ENCODE measurements at places on chromosomes 2 and 18.

GRCh38 chr18:70390371-70391090, 101.7 kb downstream of the SOCS6 start:
- no peak for DNase-seq

DNA sequence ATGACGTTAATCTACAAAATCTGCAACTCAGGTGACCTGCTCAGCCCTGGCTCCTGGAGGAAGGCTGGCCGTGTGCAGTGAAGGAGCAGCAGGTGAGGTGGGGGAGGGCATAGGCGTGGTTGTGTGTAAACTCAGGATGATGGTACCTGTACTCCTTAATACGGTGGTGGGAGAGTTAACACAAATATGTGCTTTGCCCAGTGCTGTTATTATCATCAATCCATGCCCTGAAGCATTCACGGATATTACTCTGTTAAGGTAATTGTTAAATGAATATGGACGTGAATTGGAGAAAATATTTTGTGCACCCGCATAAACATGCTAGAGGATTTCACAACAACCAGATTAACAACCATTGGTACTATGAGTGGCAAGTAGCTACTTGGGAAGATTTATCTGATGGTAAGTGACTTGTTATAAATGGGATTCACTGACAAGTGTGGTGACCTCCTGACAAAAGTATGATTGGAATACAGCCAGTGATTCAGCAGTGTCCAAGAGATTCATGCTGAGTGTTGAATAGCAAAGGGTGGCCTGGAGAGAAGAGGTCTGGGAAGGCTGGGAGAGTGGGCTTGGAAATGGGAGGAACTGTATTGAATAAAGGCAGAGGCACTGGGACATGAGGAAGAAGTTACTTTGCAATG, 194.1 kb downstream of the TPGS2 start:
- no peak for DNase-seq

DNA sequence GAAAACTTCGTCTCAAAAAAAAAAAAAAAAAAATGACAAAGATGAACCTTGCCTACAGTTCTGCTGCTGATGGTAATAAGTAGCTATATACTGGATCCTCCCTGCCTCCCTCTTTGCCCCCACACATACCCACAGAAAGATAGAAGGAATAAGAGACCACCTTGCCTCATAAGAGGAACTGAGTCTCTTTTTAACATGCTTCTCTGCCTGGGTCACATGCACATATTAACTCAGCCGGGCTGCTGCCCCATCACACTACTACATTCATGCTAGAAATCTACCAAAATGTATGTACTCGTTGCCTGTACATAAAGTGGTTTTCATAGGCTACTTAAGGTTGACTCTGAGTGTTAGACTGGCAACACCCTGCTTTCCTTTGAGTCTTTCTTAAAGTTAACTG, 78.9 kb upstream of the B3GNT2 start:
- DNase-seq, result no peak

DNA sequence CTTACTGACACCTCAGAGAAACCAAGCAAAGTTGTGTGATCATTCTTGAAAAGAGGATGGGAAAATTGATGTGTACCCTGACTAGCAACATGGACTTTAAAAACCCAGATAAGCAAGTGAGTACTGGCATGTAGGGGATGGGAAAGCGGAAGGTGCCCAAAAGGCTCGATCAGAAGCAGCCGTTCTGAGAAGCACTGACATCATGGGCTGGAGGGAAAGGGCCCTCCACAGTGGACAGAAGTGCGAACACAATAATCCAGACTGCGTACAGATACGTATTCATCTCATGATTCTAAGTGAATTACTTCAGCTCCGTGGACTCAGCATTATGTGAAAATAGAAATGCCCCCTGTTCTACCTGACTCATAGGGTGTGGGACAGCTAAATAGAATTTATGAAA, 42.2 kb downstream of the CDH2 start:
- DNase-seq, result no peak

DNA sequence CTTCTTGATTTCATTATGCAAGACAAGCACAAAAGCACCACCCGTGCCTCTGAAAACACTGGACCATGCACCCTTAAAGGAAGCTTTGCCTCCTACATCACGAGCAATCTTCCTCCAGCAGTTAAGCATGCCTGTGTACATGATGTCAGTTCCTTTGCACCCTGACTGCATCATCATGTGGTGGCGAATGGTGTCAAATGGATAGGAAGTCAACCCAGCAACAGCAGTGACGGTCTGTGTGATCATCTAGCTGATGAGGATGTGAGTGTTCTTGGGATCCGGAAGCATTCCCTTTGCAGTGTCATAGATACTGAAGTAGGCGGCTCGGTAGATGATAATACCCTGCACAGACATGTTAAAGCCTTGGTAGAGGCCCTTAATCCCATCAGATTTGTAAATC, 240.7 kb upstream of the FAM98A start:
- no peak for DNase-seq

DNA sequence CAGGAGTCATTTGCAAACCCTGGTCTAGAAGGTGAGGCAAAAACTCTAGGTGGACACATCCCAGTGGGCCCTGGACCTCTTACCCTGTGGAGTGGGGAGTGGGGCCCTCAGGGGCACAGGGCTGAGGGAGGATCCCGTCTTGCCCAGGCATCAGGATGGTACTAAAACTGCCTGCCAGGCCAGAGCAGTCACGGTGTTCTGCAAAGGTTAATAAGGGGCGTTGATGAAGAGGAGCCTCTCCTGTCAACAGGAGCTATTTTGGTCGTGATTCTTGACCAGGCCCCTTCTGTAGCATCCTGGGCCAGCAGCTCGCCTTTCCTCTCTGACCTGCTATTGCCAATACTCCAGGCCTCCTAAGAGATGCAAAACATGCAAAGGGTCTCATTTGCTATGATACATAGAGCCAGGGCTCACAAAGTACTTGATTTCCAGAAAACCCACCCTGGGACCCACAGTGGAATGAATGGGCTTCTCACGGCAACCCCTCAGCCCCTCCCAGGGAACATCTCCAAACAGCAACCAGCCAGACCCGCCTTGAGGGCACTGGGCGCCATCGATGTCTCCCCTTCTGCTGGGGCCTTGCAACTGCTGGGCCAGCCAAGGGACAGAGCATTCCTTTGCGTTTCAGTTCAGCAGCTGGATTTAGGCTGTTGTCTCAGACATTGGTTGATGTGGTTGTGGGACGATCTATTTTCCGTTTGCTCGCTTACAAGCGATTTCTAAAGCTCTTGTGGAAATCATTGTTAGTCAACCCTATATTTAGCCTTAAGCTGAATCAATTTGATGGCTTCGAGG, 111.1 kb downstream of the PDCL3 start:
- no peak for DNase-seq

DNA sequence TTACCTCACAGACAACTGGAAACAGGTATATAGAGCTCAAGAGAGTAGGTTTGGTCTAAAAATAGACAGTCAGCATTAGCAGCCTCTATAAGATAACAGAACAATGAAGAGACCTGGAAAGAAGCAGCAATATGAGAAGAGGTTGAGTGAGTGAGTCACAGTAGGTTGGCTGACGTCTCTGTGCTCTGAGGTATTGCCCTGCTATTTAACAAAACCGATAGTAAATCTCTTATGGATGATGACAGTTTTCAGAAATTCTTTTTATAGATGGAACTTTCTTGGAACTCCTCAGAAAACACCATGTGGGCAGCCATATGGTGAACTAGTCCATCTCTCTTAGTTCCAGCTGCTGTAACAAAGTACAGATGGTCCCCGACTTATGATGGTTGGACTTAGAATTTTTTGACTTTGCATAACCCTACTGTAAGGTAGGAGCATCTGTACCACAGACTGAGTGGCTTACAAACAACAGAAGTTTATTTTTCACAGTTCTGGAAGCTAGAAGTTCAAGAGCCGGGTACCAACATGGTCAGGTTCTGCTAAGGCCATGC, 123.5 kb downstream of the MBD2 start:
- DNase-seq, result no peak

DNA sequence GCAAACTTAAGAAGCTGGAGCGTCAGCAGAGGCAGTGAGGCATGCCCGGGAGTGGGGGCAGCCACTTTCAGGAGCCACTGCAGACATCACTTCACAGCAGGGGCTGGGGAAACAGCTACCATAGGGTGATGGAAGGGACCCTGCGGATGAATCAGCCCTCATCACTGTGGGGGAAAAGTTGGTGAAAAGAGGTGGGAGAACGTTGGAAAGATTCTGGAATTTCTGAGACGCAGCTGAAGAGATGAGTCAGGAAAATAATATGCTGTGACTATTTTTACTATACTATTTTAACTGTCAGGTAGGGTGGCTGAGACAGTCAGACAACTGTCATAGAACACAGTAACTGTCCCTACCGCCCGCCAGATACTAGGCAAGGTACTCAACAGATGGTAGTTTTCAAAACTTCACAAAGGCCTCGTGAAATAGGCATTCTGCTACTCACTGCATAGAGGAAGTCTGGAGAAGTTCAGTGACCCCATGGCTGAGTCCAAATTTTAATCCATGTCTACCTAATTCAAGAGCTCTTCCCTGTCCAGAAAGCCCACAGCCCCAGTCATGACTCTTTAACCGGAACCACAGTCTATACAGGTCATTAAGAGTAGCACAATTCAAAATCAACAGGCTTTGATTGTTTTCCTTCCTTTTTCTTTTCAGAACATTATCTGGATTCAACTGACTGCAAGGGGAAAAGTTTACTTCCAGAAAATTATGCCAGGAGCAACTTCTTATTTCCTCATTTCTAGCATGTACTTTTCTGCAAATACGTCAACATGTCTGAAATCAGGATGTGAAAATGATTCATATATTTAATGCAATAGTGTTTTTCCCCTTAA, 39.3 kb upstream of the EPB41L3 start:
- DNase-seq, result no peak

DNA sequence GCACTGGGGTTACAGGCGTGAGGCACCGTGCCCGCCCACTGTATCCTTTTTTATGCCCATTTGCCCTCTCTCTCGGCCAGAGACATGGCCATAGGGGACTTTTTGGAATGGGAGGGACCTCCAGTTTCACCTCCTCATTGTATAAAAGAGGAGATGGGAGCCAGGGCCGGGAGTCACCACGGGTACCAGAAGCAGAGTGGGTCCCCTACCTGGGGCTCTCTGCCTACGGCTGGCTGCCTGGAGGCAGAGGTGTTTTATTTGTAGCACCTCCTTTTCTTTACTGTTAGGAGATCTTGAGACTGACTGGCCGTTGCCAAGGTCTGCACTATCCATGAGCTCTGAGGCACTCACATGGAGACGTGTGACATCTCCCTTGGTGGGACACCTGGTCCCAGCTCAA, 162.8 kb downstream of the LDLRAD4 start:
- DNase-seq, result no peak

GRCh38 chr18:32909798-32910561, 137.2 kb upstream of the KLHL14 start:
- no peak for DNase-seq

DNA sequence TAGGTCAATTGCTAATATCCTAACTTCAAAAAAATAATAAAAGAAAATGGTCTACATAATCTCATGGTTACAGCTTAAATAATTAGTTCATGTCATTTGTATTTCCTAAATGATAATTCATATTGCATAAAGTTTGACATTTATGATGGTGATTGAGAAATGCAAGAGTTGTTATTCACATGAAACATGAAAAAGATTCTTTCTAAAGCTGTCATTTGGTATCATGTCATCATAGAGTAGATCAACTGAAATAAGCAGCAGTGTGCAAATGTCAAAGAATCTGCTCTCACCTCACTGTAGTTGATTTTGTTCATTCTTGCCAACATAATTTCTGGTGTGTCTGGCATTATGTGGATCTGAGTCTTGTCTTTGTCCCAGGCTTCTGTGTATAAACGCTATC, 95.3 kb downstream of the NEB start:
- DNase-seq, result no peak

GRCh38 chr2:241020629-241021190, 22.3 kb downstream of the SNED1 start:
- DNase-seq, result no peak

- DNase-seq, result no peak
These were observed 151.8 kb downstream of the SH3RF3 start for GRCh38 chr2:109280804-109281203.

DNA sequence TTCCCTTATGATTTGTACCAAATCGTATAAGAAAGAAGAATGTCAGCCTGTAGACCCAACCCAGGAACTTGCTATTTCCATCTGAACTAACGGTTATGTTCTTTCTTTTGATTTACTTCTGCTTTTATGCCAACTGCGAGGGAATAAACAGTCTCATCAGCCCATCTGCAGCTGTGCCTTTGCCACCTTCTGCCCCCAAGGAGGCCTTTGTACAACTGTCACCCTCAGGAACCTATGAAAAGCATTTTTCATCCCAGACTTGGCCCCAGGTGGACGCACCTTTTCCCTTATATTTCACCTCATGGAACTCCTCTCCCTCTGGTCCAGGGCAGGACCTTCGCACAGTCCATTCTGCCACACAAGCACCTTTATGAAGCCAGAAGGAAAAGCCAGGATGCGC, 109.8 kb downstream of the AOX1 start:
- no peak for DNase-seq

- DNase-seq, result no peak
These were observed 22.2 kb downstream of the SKA1 start for GRCh38 chr18:50397023-50397422.

- DNase-seq, result no peak
These were observed 68.9 kb downstream of the DOCK10 start for GRCh38 chr2:224973112-224974016.

GRCh38 chr2:55490554-55490953, 29.0 kb upstream of the CFAP36 start:
- no peak for DNase-seq

- DNase-seq, result no peak
These were observed 427.0 kb downstream of the LPIN1 start for GRCh38 chr2:12173271-12173942.

- DNase-seq, result no peak
These were observed 31.3 kb downstream of the EXOC6B start for GRCh38 chr2:72794572-72794971.

DNA sequence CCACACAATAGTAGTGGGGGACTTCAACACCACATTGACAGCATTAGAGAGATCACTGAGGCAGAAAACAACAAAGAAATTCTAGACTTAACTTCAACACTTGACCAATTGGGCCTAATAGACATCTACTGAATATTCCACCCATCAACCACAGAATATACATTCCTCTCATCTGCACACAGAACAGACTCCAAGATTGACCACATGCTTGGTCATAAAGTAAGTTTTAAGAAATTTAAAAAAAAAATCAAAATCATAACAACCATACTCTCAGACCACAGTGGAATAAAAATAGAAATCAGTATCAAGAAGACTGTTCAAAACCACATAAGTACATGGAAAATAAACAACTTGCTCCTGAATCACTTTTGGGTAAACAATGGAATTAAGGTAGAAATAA, 9.0 kb upstream of the FLACC1 start:
- no peak for DNase-seq

GRCh38 chr2:15953147-15953630, 12.8 kb downstream of the MYCN start:
- DNase-seq, result no peak

DNA sequence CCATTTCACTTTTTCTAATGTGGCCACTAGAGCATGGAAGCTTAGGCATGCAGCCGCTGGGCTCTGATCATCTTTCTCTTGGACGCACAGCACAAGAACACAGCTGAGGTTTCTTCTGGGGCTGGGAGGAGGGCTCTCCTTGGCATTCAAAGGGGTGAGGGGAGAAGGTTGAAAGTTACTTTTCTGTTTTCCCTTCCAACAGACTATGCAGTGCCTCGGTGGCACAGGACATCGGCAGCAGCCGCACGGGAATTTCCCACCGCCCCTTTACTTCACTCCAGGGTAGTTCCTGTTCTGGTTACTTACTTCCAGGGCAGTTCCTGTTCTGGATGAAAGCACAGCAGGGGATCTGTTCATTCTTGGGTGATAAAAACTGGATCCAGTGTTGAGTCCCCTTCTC, 18.9 kb upstream of the MAL start:
- no peak for DNase-seq

- DNase-seq, result no peak
These were observed 113.0 kb downstream of the BCL2 start for GRCh38 chr18:63206433-63207142.

All from NCI-H2081 treated with DMSO at 0.1 percent for 48 hours (cell line).